Stimulated activated CD8-positive, alpha-beta memory T cell treated with anti-CD3 and anti-CD28 coated beads, Interleukin-15, amount 100 ng/mL, for 48 hours (primary cell): ENCODE measurements at places on chromosomes 13 and 19.

DNA sequence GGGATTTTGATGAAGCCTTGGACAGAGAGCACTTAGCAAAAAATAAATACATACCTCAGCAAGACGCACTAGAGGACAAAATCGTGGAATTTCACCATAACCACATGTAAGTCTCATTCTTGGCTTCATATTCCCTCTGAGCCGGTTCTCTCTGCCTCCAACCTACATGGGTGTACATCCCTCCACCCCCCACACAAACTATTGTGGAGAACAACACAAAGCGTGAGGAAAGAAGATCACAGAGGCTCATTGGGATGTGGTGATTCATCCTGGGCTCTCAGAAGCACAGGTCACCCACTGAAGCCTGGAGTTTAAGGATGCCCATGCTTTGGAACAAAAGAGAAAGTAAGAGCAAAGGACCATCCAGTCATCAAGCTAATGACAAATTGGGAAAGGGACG is 192.2 kb downstream of the STK24 start:
- DNase-seq: no peak

- DNase-seq: no peak
Measured at GRCh38 chr19:30036154-30037129, 94.4 kb downstream of the URI1 start.

DNA sequence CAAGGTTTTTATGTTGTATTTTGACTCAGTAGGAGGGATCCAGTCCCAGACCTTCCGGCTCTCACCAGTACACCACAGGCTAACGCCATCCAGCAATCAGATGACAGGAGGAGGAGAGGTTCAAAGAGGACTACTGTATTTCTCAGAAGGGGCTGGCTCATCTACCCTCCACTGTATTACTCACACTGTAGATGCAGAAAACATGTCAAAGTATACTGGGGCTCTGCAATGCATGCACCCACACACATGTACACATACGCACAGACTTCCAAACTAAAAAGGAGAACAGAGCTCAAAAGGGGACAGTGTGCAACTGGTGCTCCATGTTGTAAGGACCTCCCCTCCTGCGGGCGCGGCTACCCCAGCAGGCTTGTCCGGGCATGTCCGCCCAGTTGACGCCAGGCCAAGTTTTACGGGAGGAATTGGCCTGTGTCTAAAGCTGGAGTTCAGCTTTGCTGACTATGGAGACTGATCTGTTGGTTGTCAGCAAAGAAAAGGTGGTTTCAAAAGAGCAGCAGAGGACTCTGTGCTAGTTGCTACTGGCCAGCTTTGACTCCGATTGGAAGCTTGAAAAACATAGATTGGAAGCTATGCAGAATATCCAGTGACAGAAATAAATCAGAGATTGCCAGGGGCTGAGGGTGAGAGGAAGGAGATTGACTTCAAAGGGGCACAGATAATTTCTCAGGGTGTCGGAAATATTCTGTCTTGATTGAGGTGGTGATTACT is 314.2 kb downstream of the DLEU7 start:
- no peak for DNase-seq

- DNase-seq: no peak
Measured at GRCh38 chr13:108195146-108195545, 20.2 kb downstream of the LIG4 start.

DNA sequence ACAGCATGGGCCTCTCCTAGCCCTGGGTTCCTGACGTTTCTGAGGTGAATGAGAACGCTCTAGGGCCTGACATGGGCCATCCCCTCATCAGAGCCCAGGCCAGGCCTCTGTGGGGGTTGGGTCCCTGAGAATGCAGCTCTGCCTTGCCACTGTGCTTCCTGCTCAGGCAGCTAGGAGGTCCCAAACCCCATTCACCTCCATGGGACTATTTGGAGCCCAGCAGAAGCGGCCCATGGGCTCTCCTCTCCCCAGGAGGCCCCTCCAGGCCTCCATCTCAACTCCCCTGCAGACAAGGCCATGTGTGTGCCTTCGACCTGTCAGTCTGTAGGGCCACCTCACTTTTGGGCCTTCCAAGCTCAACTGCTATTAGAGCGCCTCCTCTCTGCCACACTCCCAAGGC is 36.9 kb downstream of the ELL start:
- no peak for DNase-seq

DNA sequence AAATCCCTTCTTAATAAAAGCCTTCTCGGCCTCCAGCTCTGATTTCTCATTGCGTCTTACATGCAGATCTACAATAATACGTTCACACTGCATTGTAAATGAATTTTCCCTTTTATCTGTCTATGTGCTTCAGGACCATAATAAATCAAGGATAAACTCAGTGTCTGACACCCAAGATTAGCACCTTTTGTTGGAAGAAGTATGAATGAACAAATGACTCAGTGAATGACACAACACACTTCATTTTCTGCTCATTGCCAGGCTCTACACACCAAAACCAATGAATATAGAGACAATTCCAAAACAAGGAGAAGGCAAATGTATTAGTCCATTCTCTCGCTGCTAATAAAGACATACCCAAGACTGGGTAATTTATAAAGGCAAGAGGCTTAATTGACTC is 1224.4 kb downstream of the EFNB2 start:
- DNase-seq: no peak

- DNase-seq: no peak
Measured at GRCh38 chr19:11421371-11422098, 2.4 kb upstream of the RGL3 start.

- DNase-seq: no peak
Measured at GRCh38 chr19:19710506-19710905, 22.4 kb downstream of the ZNF14 start.

GRCh38 chr13:39929583-39929982 is 274.1 kb downstream of the COG6 start:
- DNase-seq: no peak

- no peak for DNase-seq
Measured at GRCh38 chr13:27321468-27322431, 51.1 kb downstream of the RASL11A start.

DNA sequence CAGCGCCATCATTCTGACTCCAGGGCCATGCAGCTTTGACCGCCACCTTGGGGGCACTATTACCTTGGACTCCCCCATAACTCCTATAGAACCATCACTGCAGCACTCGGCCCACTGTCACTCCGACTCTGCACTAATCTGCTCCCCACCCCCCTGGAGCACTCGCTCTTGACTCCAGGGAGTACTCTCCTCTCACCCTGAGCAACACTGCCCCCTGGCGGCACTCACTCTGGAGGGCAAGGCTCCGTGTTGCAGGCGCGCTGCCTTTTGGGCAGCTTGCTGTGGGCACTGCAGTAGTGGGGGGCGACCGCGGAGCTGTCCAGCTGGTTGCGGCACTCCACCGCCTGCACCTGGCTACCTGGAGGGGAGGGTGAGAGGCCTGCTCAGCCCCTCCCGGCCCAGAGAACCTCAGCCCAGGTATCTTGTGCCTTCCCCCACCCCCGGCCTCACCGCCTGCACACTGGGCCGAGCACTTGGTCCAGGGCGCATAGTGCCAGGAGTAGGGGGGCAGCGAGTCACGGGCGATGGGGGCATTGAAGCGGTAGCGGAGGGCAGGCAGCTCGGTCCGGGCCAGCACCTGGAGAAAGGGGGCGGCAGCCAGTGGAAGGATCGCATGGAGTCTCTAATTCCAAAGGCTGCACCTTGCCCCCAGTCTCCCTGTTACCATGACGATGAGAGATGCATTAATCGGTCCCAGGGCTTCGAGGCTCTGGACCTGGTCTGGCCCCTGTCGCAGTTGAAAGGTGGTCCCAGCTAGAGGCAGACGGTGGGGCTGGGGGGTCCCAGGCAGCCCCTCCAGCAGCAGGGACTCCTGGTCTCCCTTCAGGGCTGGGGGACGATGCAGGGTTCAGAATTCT is 8.9 kb upstream of the MYO1F start:
- peak; percentile 46 for DNase-seq

DNA sequence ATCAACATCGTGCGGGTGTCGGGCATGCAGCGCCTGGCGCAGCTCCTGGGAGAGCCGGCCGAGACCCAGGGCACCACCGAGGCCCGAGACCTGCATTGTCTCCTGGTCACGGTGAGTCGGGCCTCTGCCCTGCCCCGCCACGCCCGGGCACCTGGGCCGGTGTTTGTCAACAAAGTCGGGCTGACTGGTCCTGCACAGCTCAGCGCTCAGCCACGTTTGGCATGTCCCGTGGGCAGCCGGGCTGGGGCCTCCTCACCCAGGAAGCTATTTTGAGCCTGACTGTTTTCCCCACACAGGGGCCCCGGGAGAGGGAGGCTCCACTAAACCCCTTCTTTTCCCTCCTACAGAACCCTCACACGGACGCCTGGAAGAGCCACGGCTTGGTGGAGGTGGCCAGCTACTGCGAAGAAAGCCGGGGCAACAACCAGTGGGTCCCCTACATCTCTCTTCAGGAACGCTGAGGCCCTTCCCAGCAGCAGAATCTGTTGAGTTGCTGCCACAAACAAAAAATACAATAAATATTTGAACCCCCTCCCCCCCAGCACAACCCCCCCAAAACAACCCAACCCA is 1.3 kb downstream of the GADD45B start:
- DNase-seq: no peak

DNA sequence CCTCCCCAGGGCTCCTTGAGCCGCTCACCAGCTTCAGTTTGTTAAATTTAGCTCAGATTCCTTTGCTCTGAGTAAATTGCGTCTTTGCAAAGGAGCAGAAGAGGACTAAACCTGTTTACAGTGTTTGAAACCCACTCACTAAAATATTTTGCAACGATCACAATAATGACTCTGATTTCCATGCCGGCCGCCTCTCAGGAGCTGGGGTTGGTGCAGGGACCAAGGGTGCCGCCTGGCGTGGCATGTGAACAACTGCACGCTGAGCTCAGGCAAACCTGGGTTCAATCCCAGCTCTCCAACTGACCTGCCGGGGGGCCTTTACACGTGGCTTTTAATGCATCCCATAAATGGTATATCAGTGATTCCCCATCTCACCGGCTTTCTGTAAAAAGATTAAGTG is 68.7 kb upstream of the CACNA1A start:
- DNase-seq: no peak

GRCh38 chr19:34310494-34310981 is 54.5 kb upstream of the GPI start:
- no peak for DNase-seq

- no peak for DNase-seq
Measured at GRCh38 chr13:94416454-94417080, 62.9 kb downstream of the DCT start.

DNA sequence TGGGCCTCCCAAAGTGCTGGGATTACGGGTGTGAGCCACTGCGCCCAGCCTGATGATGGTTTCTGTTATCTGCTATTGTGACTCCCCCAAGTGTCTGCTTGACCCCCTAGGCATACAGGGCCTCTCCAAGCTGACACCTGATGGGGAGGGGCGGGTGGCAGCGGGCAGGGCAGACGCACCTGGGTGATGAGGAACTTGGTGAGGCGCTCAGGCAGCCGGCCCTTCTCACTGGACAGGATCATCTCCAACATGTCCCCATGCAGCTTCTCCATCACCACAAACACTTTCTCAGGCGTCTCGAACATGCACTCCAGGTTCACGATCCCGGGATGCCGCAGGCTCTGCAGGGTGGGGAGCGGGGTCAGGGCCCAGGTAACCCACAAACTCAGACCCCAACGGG is 27.6 kb downstream of the PRKD2 start:
- no peak for DNase-seq

GRCh38 chr13:33352041-33352440 is 66.5 kb upstream of the STARD13 start:
- DNase-seq: no peak

DNA sequence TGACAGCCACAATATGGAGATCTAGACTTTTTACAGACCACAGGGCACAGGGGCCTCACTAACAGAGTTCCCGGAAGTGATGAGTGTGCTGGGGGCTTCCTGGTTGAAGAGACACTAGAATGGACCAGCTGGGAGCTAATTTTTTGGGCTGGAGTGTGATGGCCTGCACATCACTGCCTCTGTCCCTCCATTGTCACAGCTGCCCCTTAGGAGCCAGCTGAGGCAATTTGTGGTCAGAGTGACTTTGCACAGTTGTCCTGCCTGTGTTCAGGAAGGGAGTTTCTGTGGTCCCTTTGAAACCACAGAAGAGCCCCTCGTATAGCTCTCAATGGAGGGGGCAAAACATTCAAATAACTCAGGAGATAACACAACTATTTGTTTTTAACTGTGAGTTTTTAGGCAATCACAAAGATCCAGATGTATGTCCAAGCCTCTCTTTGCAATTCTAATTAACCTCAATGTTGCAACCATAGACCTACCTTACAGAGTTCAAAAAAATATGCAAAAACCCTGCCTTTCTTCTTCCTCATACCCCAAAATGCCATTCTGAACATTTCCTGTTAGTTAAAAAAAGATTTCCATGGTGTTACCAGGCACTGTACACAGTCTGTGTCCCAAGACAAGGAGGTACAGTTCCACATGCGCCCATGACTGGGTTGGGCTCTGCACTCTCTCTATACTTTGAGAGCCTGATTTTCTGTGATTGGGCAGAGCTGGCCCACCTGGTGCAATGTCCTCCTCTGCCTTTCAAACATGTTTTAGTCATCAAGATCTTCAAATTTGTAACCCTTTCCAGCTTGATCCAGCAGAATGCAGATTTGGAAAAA is 2.4 kb downstream of the ALOX5AP start:
- DNase-seq: no peak

- no peak for DNase-seq
Measured at GRCh38 chr13:50126263-50126992, 111.2 kb downstream of the KCNRG start.

DNA sequence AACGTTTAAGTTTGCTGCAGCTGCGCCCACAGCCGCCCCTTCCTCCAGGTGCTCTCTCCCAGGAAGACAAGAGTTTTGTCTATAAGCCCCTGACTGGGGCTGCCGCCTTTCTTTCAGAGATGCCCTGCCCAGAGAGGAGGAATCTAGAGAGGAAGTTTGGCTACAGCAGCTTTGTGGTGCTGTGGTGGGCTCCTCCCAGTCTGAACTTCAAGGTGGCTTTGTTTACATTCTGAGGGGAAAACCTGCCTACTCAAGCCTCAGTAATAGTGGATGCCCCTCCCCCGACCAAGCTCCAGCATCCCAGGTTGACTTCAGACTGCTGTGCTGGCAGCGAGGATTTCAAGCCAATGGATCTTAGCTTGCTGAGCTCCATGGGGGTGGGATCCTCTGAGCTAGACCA is 6.4 kb upstream of the ERICH6B start:
- DNase-seq: no peak

DNA sequence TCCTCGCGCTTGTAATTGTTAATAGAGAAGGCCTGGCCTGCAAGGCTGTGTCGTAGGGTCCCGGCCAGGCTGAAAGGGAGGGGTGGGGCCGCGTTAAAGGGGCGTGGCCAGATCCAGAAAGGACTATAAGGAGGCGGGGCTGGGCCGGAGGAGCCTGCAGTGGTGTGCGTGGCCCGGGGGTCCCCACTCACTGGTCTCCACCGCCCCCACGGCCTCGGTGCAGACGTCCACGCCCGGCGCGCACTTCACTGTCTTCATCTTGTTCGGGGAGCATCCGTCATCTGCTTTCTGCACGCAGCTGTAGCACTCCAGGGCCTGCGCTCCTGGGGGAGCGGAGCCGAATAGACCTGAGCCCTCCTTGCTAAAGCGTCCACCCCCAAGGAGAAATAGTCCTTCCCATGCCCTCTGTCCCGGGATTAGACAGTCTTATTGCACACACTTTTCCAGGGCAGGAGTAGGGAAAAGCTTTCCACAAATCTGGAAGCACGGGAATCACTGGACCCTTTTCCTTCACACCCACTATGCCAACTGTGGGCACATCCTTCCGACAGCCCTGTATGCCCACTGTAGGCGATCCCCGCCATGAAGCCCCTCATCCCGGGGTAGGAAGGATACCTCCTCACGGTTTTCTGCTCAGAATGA is 1.2 kb downstream of the LYPD3 start:
- no peak for DNase-seq
